Stomach (tissue), 19 donors: ENCODE measurements at places on chromosomes 13 and 19. TPM values are rescaled to one million over a fixed set of nuclear protein-coding genes. Genes with fewer than 3 reads are reported as not detected.

HNRNPL gene
- 154 TPM for total RNA-seq

GRCh38 chr13:102177431-102177830, 224.4 kb downstream of the FGF14 start:
- no peak overlapping the region for H3K4me3 ChIP-seq
- no peak for DNase-seq
- no peaks in the 10 kb centered on the region for H3K36me3 ChIP-seq
- H3K27ac ChIP-seq, result no peak overlapping the region
- no peaks in the 10 kb centered on the region for H3K27me3 ChIP-seq

- H3K27me3 ChIP-seq, result no peaks in the 10 kb centered on the region
- no peak overlapping the region for H3K27ac ChIP-seq
- no peak overlapping the region for H3K4me3 ChIP-seq
- no peaks in the 10 kb centered on the region for H3K36me3 ChIP-seq
- H3K4me1 ChIP-seq, result peaks cover 13% of the 10 kb centered on the region
- no peak for DNase-seq
These were observed 776.5 kb upstream of the SLITRK1 start for GRCh38 chr13:84658491-84659358.

GRCh38 chr19:43782689-43783231, 2.0 kb upstream of the KCNN4 start:
- no peaks in the 10 kb centered on the region for H3K36me3 ChIP-seq
- no peak overlapping the region for H3K4me3 ChIP-seq
- peaks cover 25% of the 10 kb centered on the region for H3K4me1 ChIP-seq
- H3K27ac ChIP-seq, result peak overlapping the region; percentile 34
- DNase-seq, result peak; percentile 67
- peaks cover 54% of the 10 kb centered on the region for H3K27me3 ChIP-seq

DNA sequence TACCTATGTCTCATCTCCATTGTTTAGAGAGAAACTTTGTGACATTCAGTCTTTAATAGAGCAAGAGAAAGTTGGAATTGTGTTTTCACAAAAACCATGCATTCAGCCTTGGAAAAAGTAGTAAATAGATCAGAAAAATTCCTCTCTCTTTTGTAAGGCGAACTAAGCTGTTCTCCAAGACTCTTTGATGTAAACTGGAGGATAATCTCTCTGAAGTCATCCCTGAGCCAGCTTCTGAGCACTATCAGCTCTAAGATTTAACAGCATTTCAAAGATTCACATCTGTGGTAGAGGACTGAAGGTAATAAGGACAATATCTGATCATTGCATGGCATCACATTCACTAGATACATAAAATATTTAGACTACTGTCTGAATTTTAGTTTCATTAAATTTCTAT, 904.6 kb upstream of the ATXN8OS start:
- H3K27ac ChIP-seq, result no peak overlapping the region
- no peaks in the 10 kb centered on the region for H3K36me3 ChIP-seq
- DNase-seq, result no peak
- no peak overlapping the region for H3K4me3 ChIP-seq
- H3K27me3 ChIP-seq, result no peaks in the 10 kb centered on the region

DNA sequence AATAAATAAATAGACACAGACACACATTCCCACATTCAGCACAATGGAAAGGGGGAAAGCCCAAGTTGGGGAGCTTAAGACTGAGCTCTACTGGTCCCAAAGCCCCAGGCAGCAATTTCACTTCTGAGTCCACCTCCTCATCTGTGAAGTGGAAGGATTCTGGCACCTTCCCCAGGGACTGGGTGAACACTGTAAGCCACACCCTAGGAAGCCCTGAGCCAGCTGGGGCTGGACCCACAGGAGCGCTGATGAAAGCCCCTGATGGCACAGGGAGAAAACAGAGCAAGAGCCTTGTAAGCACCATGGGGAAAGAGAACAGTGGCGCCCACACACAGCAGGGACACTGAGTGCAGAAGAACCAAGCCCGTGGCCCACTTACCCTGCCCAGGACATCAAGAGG, 37.8 kb downstream of the EPS15L1 start:
- no peak overlapping the region for H3K4me3 ChIP-seq
- H3K36me3 ChIP-seq, result peaks cover 47% of the 10 kb centered on the region
- no peak overlapping the region for H3K27ac ChIP-seq

- peak overlapping the region; percentile 97 for H3K27ac ChIP-seq
- no peaks in the 10 kb centered on the region for H3K36me3 ChIP-seq
- H3K4me3 ChIP-seq, result peak overlapping the region; percentile 52
- DNase-seq, result no peak
- H3K27me3 ChIP-seq, result no peaks in the 10 kb centered on the region
These were observed 232.5 kb upstream of the SERP2 start for GRCh38 chr13:44140888-44141724.

DNA sequence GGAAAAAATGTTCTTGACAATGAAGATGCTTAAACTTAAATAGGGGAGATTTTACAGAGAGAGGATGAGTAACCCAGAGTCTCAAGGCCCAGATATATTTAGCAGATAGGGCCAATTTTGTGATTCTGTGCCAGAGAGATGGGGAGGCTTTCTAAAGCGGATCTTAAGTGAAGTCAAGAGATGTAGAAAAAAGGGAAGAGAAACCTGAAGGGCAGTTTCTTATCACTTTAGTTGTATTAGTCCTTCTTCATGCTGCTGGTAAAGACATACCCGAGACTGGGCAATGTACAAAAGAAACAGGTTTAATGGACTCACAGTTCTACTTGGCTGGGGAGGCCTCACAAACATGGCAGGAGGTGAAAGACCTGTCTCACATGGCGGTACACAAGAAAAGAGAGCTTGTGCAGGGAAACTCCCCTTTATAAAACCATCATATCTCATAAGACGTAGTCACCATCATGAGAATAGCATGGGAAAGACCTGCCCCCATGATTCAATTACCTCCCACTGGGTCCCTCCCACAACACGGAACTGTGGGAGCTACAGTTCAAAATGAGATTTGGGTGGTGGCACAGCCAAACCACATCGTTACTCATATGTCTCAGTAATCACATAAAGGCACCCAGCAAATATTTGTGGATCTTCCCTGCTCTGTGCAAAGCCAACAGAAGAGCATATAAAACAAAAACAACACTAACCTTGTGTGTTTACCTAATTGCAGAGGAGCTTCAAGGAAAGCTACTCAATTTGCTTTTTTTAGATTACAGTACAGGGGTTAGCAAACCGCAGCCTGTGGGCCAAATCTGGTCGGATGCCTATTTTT, 102.6 kb upstream of the MYCBP2 start:
- no peaks in the 10 kb centered on the region for H3K4me1 ChIP-seq
- H3K27ac ChIP-seq, result no peak overlapping the region
- H3K4me3 ChIP-seq, result no peak overlapping the region
- no peaks in the 10 kb centered on the region for H3K27me3 ChIP-seq
- no peak for DNase-seq

DNA sequence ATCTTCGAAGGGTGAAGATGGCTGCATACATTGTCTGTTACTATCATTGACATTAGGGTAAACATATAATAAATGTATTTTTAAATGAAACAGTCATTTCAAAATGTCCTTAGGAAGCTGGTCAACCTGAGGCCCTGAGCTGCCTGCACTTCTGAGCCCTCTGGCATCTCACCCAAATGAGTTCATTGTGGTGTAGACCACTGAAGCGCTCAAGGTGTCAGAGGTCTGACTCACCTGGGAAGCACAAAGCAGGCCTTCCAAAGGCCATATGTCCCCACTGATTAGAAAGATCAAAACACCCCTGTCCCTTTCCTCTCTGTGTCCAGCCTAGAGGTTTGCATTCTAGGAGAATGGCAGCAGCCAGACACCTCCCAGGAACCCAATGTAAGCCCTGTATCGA, 59.6 kb downstream of the COL4A2 start:
- no peaks in the 10 kb centered on the region for H3K36me3 ChIP-seq
- no peaks in the 10 kb centered on the region for H3K4me1 ChIP-seq
- no peak for DNase-seq
- no peaks in the 10 kb centered on the region for H3K27me3 ChIP-seq
- no peak overlapping the region for H3K4me3 ChIP-seq

DNA sequence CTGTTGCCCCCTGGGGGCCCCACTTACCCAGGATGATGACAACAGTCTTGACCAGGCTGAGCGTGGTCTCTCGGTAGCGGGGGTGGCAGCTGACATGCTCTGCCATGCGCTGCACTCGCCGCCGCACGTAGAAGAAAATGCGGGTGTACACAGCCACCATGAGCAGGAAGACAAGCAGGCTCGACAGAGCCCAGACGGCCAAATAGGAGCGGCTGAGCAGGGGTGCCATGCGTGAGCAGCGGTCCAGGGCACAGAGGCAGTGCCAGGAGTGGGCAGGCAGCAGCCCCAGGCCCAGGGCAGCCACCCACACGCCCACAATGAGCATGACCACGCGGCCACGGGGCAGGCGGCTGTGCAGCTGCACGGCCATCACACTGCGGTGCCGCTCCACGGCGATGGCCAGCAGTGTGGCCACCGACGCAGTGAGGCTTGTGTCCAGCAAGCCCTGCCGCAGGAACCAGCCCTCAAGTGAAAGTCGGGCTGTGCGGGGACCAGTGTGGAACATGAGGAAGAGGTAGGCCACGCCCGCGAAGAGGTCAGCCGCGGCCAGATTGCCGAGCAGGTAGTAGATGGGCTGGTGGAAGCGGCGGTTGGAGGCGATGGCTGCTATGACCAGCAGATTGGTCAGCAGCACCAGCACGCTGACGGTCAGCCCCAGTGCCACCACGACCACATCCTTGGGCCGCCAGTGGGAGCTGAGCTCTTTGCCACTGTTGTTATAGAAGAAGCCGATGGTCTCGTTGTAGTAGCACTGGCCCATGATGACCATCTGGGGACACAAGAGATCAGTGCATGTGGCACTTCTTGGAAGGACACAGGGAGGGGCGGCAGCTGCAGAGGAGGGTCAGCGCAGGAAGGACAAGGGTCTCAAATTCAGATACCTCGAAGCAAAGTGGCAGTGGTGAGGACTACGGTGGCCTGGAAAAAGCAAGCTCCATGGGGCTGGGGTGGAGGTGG, 1.2 kb downstream of the LPAR2 start:
- no peaks in the 10 kb centered on the region for H3K27me3 ChIP-seq
- H3K27ac ChIP-seq, result peak overlapping the region; percentile 95
- peak; percentile 27 for DNase-seq
- peaks cover 29% of the 10 kb centered on the region for H3K4me1 ChIP-seq
- H3K36me3 ChIP-seq, result peaks cover 29% of the 10 kb centered on the region

GRCh38 chr19:7894612-7895309, 6.5 kb downstream of the LRRC8E start:
- H3K4me3 ChIP-seq, result peak overlapping the region; percentile 3
- H3K27me3 ChIP-seq, result no peaks in the 10 kb centered on the region
- H3K4me1 ChIP-seq, result no peaks in the 10 kb centered on the region
- peak; percentile 73 for DNase-seq

- peaks cover 28% of the 10 kb centered on the region for H3K4me1 ChIP-seq
- no peaks in the 10 kb centered on the region for H3K36me3 ChIP-seq
- H3K27ac ChIP-seq, result no peak overlapping the region
- DNase-seq, result no peak
These were observed 2.3 kb upstream of the KDM4B start for GRCh38 chr19:4966591-4966990.

- H3K27me3 ChIP-seq, result no peaks in the 10 kb centered on the region
- no peaks in the 10 kb centered on the region for H3K36me3 ChIP-seq
- H3K4me1 ChIP-seq, result no peaks in the 10 kb centered on the region
- no peak overlapping the region for H3K4me3 ChIP-seq
These were observed 37.5 kb upstream of the ADGRE1 start for GRCh38 chr19:6849876-6850275.

DNA sequence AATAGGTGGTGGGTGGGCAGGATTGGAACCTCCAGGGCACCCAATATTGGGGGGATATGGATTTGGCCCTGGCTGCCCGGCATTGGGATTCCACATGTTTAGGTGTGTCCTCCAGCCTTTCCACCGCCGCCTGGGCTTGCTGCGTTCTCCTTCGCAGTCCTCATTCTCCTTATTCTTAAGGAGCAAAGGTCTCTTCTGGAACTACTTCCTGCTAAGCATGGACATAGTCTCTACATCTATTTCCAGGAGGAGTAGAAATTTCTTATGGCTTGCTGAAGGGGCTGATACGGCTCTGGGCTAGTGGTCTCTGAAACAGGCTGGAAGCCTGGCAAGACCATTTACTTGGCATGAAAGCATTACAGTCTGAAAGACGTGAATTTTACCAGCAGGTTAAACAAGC, 9.2 kb upstream of the FCGBP start:
- no peak overlapping the region for H3K4me3 ChIP-seq
- H3K27me3 ChIP-seq, result peaks cover 30% of the 10 kb centered on the region
- peak overlapping the region; percentile 82 for H3K27ac ChIP-seq
- H3K4me1 ChIP-seq, result peaks cover 24% of the 10 kb centered on the region
- H3K36me3 ChIP-seq, result no peaks in the 10 kb centered on the region
- peak; percentile 49 for DNase-seq
